Activated CD4-positive, alpha-beta T cell treated with anti-CD3 and anti-CD28 coated beads, Interleukin-2, amount 10 ng/mL, durations not matched to agents 7 days and 5 days (primary cell): ENCODE measurements at places on chromosomes 4 and X. TPM values are rescaled to one million over a fixed set of nuclear protein-coding genes. Genes with fewer than 3 reads are reported as not detected.

DNA sequence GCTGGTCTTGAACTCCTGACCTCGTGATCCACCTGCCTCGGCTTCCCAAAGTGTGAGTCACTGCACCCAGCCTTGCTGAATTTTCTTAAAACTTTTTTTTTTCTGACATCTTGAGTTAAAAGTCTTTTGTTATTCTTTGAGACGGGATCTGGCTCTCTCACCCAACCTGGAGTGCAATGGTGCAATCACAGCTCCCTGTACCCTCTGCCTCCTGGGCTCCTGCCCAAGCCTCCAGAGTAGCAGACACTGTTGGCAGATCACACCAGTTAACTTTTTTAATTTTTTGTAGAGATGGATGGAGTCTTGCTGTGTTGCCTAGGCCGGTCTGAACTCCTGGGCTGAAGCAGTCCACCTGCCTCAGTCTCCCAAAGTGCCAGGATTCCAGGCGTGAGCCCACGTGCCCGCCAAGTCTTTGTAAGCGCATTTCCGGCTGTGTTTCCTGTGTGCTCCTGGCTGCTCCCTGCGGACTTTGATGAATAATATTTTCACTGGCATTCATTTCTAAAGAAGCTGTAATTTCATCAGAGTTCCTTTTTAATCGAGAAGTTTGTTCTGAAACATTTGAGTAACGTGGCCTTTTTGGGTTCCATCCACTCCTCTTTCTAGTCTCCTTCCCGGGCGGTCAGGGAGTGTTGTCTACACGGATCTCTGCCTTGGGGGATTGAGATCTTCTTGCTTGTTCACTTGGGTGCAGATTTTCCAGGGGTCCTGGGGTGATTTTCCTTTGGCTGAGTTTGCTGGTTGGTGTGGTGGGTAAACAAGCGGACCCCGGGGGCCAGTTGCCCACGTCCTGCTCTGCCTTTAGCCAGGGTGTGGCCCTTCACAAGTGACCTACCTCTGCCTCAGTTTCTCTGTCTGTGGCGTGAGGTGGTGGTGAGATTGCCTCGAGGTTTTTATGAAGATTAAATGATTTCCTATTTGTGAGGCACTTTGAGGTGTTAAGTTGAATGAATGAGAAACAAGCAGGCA lies 44.4 kb downstream of the PCGF3 start:
- no peaks in the 10 kb centered on the region for H3K27me3 ChIP-seq
- H3K4me3 ChIP-seq: no peak overlapping the region
- peak overlapping the region; percentile 19 for H3K27ac ChIP-seq
- H3K36me3 ChIP-seq: peaks cover 23% of the 10 kb centered on the region

DNA sequence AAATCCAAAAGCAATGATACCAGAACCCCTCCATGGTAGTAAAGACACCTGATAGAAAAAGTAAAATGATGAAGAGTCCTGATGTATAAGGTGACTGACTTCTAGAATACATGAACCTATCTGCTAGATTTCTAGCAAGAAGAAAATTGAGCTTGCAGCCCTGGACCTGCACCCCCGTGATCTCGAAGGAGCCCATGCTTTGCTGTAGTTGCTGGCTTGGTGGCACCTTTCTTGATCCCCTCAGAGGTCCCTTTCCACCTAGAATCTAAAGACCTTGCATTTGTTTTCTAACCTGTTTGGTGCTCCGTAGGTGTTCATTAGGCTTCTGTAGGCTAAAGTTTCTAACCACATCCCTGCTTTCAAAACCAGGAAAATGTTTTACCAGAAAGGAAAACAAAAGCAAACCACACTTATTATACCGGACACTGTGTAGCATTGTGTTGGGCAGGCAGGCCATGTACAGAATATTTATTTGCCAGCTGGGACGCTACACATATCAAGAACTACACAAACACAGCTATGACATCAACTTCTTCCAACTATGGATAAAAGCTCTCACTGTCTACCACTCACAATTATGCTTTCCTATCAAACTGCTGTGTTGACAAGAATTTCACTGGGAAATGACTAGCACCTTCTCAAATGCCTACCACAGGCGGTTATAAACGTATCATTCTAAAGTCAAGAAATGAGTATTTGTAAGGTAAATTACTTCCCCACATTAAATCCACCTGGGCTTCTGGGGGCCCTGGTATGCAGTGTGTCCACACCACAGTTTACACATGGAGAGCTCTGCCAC lies 316.2 kb downstream of the UNC5C start:
- no peaks in the 10 kb centered on the region for H3K36me3 ChIP-seq
- peaks cover 5% of the 10 kb centered on the region for H3K4me1 ChIP-seq
- H3K27ac ChIP-seq: no peak overlapping the region
- H3K27me3 ChIP-seq: no peaks in the 10 kb centered on the region

The GPR50 gene
- not detected for total RNA-seq

GRCh38 chr4:69731847-69732246 lies 28.6 kb downstream of the SULT1B1 start:
- no peaks in the 10 kb centered on the region for H3K4me1 ChIP-seq
- H3K27ac ChIP-seq: no peak overlapping the region
- H3K4me3 ChIP-seq: no peak overlapping the region

- no peak overlapping the region for H3K27ac ChIP-seq
- peaks cover 7% of the 10 kb centered on the region for H3K4me1 ChIP-seq
- DNase-seq: no peak
- no peaks in the 10 kb centered on the region for H3K27me3 ChIP-seq
- H3K36me3 ChIP-seq: peaks cover under 1% of the 10 kb centered on the region
Observed at GRCh38 chr4:94486372-94486801, 34.6 kb downstream of the PDLIM5 start.

- peak overlapping the region; percentile 97 for H3K4me3 ChIP-seq
- peak overlapping the region; percentile 99 for H3K27ac ChIP-seq
- peaks cover 57% of the 10 kb centered on the region for H3K4me1 ChIP-seq
- H3K36me3 ChIP-seq: peaks cover 42% of the 10 kb centered on the region
- H3K27me3 ChIP-seq: no peaks in the 10 kb centered on the region
Observed at GRCh38 chr4:2811830-2812611, 19.1 kb downstream of the SH3BP2 start.

DNA sequence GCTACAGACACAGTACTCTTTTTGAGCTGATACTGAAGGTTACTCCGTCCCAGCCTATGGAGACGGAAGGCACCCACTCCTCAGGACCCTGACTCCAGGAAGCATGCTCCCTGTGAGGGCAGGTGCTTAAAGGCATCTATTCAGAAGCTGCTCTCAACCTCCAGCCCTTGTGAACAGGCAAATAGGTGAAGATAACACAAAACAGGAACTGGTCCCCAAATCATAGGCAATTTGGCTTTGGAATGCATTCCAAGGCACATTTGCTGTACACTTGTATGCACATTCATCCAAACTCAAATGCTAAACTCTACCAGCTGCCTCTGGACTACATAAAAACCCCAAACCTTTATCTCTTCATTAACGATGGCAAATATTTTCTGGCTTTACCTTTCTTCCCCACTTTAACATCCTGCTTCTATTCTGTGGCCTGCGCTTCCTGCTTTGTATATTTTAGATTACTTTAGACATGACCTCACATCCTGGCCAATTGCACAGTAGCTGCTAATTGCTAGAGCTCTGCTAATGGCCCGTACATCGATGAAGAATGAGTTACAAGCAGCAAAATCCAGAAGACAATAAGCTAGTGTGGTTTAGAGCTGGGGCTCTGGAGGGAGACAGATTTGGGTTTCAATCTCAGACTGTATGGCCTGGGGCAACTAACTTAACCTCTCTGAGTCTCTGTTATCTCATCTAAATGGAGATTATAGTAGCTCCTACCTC lies 3.2 kb downstream of the SEL1L3 start:
- DNase-seq: peak; percentile 62
- no peaks in the 10 kb centered on the region for H3K27me3 ChIP-seq
- peaks cover 69% of the 10 kb centered on the region for H3K4me1 ChIP-seq

GRCh38 chrX:22739276-22739675 lies 260.5 kb upstream of the DDX53 start:
- H3K4me1 ChIP-seq: no peaks in the 10 kb centered on the region
- H3K27ac ChIP-seq: no peak overlapping the region
- no peak overlapping the region for H3K4me3 ChIP-seq

The SCML1 gene
- 5.3 TPM for total RNA-seq

DNA sequence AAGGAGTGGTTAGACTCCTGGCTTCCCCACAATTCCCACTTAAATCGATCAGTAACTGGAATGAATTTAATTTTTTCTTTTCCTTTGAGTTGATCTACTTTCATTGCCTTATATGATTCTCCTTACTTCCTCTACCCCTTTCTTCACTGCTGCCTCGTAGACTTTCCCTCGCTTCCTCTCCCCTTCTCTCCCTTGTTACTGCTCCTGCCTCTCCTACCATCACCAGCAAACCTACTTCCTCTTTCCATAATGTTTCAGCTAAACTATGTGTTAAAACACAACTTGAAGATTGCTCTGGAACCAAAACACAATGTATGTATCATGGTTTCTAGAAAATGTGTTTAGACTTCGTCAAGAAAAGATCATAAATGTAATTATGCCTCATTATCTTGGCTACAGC lies 132.0 kb upstream of the TET2 start:
- DNase-seq: no peak
- H3K27me3 ChIP-seq: peaks cover 16% of the 10 kb centered on the region
- no peak overlapping the region for H3K4me3 ChIP-seq
- H3K27ac ChIP-seq: no peak overlapping the region

- no peaks in the 10 kb centered on the region for H3K36me3 ChIP-seq
- H3K4me3 ChIP-seq: no peak overlapping the region
Observed at GRCh38 chrX:123756320-123756719, 23.5 kb upstream of the THOC2 start.

- H3K27me3 ChIP-seq: no peaks in the 10 kb centered on the region
- no peaks in the 10 kb centered on the region for H3K4me1 ChIP-seq
- no peak overlapping the region for H3K4me3 ChIP-seq
- DNase-seq: no peak
- H3K27ac ChIP-seq: no peak overlapping the region
Observed at GRCh38 chr4:19650903-19651864, 600.5 kb upstream of the SLIT2 start.

GRCh38 chr4:119559044-119559647 lies 69.5 kb downstream of the PDE5A start:
- H3K36me3 ChIP-seq: no peaks in the 10 kb centered on the region
- no peak for DNase-seq
- H3K4me1 ChIP-seq: no peaks in the 10 kb centered on the region
- no peak overlapping the region for H3K27ac ChIP-seq
- H3K27me3 ChIP-seq: no peaks in the 10 kb centered on the region

DNA sequence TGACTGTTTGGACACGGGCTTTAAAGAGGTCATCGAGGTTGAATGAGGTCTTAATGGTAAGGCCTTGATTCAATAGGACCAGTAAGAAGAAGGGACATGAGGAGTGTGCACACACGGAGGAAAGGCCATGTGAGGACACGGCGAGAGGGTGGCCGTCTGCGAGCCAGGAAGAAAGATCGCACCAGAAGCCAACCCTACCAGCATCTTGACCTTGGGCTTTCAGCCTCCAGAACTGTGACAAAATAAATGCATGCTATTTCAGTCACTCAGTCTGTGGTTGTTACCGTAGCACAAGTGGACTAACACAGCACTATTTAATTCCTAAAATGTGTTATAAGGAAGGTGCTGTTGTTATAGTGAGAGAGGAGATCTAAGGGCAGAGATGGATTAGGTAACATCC lies 468.6 kb upstream of the FAT1 start:
- no peaks in the 10 kb centered on the region for H3K4me1 ChIP-seq
- no peak for DNase-seq
- no peaks in the 10 kb centered on the region for H3K36me3 ChIP-seq

DNA sequence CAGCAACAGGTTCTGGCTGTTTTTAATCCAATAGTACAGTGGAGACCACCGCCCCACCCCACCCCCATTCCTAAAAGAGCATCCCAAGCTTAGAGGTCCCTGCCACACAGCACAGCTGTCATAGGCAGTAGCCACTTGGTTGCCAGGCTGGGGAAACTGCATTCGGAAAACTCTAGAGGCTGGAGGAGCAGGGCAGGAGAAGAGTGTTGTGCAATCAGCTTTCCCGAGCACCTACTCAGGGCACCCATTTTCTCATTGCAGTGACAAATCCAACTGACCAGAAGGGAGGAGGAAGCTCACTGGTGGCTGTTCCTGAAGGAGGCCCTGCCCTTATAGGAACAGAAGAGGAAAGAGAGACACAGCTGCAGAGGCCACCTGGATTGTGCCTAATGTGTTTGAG lies 1.1 kb downstream of the CXCL1 start:
- peaks cover 26% of the 10 kb centered on the region for H3K27me3 ChIP-seq
- DNase-seq: no peak
- no peak overlapping the region for H3K4me3 ChIP-seq
- peaks cover 4% of the 10 kb centered on the region for H3K4me1 ChIP-seq
- no peak overlapping the region for H3K27ac ChIP-seq

GRCh38 chr4:67549123-67549522 lies 3.8 kb upstream of the CENPC start:
- H3K27me3 ChIP-seq: no peaks in the 10 kb centered on the region
- peak; percentile 26 for DNase-seq
- no peak overlapping the region for H3K4me3 ChIP-seq
- H3K36me3 ChIP-seq: peaks cover 5% of the 10 kb centered on the region
- peaks cover 26% of the 10 kb centered on the region for H3K4me1 ChIP-seq

The SLIT2 gene
- total RNA-seq: not detected

GRCh38 chr4:90845777-90846176 lies 718.6 kb downstream of the CCSER1 start:
- H3K27ac ChIP-seq: no peak overlapping the region
- H3K27me3 ChIP-seq: no peaks in the 10 kb centered on the region
- H3K4me3 ChIP-seq: no peak overlapping the region
- H3K4me1 ChIP-seq: no peaks in the 10 kb centered on the region
- DNase-seq: no peak
- H3K36me3 ChIP-seq: no peaks in the 10 kb centered on the region

DNA sequence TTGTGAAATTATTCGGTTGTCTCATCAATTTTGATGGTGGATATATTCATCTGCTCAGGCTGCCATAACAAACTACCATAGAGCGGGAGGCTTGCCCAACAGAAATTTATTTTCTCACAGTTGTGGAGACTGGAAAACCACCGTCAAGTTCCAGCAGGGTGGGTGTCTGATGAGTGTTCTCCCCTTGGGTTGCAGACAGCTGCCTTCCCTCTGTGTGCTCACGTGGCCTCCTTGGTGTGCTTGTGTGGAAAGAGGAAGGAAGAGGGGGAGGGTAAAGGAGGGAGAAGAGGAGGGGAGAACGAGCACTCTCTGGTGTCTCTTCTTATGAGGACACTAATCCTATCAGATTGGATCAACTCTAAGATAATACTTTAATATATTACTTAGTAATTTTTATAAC lies 123.8 kb upstream of the TEX13D start:
- no peaks in the 10 kb centered on the region for H3K36me3 ChIP-seq
- H3K27ac ChIP-seq: no peak overlapping the region
- H3K4me3 ChIP-seq: no peak overlapping the region
- peaks cover 20% of the 10 kb centered on the region for H3K4me1 ChIP-seq

The CXCL11 gene
- total RNA-seq: not detected

The NDP gene
- total RNA-seq: not detected
